Activated T-helper 1 cell treated with Interleukin-2 at 50 U/mL for 16 hours (primary cell): ENCODE measurements at places on chromosomes 3 and 15.

GRCh38 chr15:85542895-85543331 is 162.5 kb downstream of the AKAP13 start:
- no peak for DNase-seq

GRCh38 chr15:71374607-71375352 is 259.5 kb downstream of the THSD4 start:
- no peak for DNase-seq

- DNase-seq: no peak
These were observed 10.6 kb upstream of the U2SURP start for GRCh38 chr3:142990721-142991120.

GRCh38 chr3:16484216-16484615 is 29.3 kb downstream of the RFTN1 start:
- no peak for DNase-seq

DNA sequence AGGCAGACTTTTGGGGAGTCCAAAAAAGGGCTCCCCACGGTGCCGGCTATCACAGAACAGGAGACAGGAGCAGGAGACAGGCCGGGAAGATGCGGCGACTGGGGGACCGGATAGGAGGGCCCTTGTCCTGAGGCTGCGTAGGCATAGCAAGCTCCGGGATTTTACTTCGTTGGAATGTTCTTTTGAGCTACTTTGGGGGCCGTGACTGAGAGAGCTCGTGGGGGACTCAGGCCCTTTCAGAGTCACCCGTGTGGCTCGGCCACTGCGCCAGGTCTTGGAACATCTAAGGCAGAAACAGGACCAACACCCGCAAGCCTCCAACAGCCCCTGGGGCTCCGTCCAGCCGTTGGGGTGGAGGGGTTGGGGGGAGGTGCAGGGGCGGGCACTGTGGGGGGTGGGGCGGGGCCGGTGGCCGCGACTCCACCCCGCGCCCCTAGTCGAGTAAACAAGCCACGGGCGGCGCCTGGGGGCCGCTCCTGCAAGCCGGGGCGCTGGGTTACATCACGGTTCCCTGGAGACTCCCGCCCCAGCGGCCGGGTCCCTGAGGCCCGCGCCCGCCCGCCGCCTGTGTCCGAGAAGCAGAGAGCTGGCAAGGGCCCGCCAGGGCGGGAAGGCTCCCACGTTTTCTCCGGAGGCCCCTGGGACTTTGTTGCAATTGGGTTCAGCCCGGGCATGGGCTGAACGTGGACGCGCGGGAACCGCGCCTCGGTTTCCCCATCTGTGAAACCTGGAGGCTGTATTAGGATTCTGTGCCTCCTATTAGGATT is 23.3 kb upstream of the C15orf39 start:
- DNase-seq: no peak
